ENCODE measurements at places on chromosomes 1 and 21. TPM values are rescaled to one million over a fixed set of nuclear protein-coding genes. Genes with fewer than 3 reads are reported as not detected.

Gene PCBP3
- total RNA-seq, result 3.7 TPM

Gene PHTF1
- 6.4 TPM for total RNA-seq

Gene HES3
- not detected for total RNA-seq

Gene FCRL5
- total RNA-seq, result not detected

Gene SPRR5
- total RNA-seq, result not detected

Gene NUDT4B
- 0.49 TPM for total RNA-seq

Gene UBIAD1
- total RNA-seq, result 11.2 TPM

GRCh38 chr1:27544834-27545233, 54.9 kb upstream of the WASF2 start:
- DNase-seq, result peak; percentile 32

DNA sequence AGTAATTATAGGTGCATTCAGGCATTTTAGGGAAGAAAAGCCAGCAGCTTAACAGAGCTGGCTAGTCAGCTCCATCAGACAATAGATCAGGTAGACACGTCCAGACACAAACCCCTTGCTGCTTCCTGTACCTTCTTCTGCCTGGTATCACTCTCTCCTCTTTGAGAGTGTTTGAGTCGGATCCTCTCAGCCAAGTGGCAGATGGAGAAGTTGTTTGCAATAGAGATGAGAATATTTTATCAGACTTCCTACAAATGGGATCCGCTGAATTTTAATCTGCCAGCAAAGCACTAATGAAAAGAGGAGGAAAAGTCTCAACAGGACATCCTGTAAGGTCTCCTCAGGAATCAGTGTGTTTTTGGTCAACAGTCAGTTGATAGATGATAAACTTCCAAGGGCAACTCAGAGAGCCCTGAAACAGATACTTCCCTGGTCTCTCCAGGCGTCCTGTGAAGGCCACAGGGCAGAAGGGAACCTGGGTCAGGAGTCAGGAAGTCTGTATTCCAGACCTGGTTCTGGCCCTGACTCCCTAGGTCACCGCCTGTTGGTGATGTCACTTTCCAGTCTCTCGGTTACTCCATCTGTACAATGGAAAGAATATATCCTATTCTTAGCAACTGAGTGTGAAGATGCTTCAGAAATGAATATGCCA, 62.1 kb upstream of the PROX1 start:
- DNase-seq, result no peak

- DNase-seq, result no peak
These were observed 51.8 kb downstream of the KCNK1 start for GRCh38 chr1:233665575-233666270.

DNA sequence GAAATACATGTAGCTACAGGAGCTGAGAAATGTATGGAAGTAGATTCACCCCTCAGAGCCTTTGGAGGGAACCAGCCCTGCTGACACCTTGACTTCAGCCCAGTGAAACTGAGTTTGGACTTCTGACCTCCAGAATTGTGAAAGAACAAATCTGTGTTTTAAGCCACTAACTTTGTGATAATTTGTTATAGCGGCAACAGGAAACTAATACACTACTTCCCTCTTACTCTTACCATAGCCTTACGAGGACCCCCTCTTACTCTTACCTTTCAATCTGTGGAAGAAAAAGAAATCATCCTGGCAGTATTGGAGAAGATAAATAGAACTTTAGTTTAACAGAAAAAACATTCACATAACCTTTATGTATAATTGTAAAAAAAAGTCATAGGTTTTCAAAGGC, 353.6 kb upstream of the USP24 start:
- DNase-seq, result no peak

GRCh38 chr21:41868062-41868710, 11.0 kb downstream of the PRDM15 start:
- no peak for DNase-seq

DNA sequence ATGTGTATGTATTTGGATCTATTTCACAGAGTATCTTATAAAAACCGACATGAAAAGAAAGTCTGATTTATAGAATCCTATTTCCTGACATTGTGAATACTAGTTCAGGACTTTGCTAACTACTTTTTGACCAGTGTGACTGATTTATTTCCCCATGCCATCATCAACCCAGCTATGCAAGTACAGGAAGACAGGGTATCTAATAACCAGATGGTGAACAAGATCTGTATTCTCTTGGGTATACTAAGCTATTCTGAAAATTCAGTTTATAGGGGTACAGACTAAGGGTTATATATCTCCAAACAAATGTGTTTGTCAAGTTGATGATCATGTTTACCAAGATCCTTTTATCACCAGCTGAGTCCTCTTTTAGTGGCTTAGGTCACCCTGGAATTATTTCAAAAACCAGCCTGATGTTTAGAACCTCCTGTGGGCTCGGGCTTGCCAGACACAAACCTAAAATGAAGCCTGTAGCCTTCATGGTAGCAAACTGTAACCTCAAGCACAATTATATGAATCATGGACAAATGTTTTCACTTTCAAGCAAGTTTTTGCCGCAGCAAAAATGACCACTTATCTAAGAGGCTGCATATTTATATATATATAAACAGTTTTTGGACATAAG, 185.1 kb downstream of the FGGY start:
- no peak for DNase-seq

GRCh38 chr1:5962265-5963105, 29.7 kb downstream of the NPHP4 start:
- peak; percentile 21 for DNase-seq

DNA sequence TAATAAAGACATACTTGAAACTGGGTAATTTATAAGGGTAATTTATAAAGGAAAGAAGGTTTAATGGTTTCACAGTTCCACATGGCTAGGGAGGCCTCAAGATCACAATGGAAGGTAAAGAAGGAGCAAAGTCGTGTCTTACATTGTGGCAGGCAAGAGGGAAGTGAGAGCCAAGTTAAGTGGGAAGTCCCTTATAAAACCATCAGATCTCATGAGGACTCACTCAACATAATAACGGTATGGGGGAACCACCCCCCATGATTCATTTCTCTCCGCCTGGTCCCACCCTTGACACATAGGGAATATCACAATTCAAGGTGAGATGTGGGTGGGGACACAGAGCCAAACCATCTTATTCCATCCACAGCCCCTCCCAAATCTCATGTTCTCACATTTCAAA, 76.8 kb upstream of the ZNF678 start:
- no peak for DNase-seq

DNA sequence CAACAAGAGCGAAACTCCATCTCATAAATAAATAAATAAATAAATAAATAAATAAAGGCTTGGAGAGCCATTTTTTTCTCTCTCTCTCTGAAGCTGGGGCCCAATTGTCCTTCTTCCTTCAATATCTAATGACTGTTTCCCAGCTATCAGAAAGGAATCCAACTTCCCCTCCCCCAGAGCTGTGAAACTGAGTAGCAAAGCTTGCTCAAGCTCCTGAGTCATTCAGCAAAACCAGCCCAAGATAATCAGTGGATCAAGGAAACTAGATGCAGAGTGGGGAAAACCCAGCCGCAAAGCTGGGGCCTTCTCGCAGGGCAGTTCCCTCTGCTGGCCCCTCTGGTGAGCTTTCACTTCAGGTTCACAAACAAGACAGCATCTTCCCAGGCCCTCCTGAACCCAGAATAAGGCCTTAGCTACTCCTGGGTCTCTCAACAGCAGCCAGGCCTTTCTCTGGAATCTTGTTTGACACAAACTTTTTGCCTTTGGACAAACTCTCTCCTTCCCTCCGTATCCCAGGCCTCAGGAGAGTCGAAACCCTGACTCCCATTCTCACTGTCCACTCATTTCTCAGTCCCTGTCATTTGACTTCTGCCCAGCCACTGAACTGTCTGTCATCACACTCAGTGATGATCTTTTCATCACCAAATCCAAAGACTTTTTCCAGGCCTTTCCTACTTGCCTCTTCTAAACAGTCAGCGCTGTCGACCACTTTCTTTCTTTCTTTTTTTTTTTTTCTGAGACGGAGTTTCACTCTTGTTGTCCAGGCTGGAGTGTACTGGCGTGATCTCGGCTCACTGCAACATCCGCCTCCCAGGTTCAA, 18.0 kb upstream of the PTP4A2 start:
- peak; percentile 79 for DNase-seq

- no peak for DNase-seq
These were observed 716 bp downstream of the INAVA start for GRCh38 chr1:200895443-200895789.

GRCh38 chr1:12553963-12554362, 64.0 kb downstream of the DHRS3 start:
- no peak for DNase-seq

DNA sequence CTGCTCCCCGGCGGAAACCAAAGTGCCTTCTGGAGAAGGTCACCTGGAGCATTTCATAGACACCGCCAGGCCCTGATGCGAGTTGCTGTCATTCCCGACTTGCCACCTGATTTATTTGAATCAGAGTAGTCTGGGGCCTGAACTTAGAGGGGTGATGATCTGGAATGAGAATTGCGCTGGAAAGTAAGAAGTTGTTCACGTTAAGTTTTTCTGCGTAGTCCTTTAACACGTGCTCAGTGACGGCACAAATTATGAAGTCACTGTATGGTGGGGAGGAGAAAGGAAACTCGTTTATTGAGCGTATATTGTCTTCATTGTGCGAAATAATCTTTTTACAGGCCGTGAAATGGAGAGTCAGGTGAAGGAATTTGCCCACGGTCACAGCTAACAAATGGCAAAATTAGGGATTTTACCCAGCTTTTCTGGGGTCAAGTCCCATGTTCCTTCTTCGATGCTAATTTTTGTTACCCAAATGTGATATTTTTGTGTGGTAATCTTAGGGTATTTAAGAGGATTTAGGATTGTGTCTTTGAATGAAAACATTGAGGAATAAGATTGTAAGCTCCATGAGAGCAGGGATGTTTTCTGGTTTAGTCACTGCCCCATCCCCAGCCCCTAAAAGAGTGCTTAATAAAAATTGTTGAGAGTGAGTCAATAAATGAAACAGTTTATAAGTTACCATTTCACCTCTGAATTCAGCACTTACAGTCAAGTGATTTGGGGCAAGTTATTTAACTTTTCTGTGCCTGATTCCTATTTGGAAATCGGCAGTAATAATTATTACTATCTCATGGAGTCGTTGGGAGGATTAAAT, 46.4 kb upstream of the NBL1 start:
- DNase-seq, result no peak

- no peak for DNase-seq
These were observed 2.1 kb downstream of the SH3BGRL3 start for GRCh38 chr1:26281971-26282370.

DNA sequence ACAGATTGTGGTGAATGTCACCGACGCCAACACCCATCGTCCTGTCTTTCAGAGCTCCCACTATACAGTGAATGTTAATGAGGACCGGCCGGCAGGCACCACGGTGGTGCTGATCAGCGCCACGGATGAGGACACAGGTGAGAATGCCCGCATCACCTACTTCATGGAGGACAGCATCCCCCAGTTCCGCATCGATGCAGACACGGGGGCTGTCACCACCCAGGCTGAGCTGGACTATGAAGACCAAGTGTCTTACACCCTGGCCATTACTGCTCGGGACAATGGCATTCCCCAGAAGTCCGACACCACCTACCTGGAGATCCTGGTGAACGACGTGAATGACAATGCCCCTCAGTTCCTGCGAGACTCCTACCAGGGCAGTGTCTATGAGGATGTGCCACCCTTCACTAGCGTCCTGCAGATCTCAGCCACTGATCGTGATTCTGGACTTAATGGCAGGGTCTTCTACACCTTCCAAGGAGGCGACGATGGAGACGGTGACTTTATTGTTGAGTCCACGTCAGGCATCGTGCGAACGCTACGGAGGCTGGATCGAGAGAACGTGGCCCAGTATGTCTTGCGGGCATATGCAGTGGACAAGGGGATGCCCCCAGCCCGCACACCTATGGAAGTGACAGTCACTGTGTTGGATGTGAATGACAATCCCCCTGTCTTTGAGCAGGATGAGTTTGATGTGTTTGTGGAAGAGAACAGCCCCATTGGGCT, 3.0 kb downstream of the CELSR2 start:
- peak; percentile 64 for DNase-seq

DNA sequence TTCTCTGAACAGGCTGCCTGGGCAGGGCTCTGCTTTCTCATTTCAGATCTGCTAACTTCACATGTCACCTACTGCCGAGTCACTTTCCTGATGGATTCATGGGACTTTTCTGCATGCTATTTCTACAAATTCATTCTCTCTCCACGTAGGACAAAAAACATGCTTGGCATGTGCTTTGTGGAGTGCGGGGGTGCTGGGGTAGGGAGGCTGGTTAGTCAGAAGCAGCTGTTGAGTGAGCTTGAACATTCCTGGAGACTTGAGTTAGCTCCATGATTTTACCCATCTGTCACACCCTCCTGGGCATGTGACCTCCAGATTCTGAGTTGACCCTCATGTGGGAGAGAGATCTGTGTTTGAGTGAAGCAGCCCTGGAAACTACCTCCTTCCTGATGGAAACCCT, 71.4 kb downstream of the UCK2 start:
- DNase-seq, result no peak

GRCh38 chr1:240719953-240720700, 108.2 kb upstream of the GREM2 start:
- no peak for DNase-seq

- DNase-seq, result no peak
These were observed 269.0 kb upstream of the USP24 start for GRCh38 chr1:55484173-55484572.

DNA sequence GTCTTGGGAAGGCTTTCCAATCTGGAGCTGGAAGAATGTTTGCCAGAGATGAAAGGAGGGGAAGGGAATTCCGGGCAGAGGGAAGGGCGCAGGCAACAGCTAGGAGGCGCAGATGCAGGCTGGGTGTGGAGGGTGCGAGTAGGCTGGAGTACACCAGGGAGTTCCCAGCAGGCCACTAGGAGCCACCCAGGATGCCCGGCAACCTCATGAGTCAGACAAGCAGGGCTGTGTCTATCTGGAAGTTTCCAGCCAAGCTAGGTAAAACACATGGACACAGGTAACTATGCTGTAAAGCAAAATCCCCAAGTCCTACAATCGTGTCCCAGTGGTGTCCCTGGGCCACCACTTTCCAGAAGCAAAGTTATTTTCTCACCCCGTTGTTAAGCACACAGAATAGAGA, 990 bp upstream of the NBL1 start:
- no peak for DNase-seq

DNA sequence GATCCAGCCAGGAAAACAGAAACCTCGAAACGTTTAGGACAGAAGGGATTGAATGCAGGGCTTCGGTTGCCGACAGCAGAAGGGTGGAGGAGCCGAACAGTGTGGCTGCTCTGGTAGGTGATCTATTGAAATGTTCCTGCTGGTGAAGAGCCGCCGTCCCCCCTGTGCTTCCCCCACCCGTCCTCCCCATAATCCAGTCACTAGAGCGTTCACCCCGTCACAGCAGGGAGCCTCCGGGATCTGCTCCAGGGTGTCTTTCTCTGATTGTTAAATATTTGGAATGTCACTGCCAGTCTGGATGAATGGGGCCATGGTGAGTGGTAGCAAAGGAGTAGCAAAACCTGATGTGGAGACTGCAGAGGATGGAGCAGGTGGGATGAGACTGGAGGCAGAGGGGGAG, 255.1 kb upstream of the CSF3R start:
- no peak for DNase-seq

DNA sequence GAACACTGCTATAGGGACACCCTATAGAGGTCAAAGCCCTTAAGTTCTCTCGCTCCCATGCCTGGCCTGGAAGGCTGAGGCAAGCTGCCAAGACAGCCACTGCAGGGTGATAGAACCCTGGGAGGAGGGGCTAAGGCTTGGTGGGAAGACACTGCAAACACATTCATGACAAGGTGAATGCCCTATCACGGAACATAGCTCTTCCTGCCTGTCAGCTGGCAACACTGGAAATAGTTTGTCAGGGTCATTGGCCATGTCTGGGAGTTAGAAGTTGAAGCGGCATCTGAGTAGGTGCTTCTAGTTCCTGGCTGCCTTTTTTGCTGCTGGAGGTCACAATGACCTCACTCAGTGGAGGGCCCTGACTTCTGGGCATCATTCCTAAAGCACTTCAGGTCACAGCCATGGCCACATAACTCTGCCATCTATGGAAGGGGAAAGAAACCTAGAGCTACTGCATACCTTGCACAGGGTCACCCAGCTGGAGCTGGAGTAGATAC, 4.2 kb downstream of the FABP3 start:
- DNase-seq, result no peak
